Activated T-helper 1 cell treated with anti-CD3 and anti-CD28 coated beads, Interleukin-2, amount 50 U/mL, for 16 hours (primary cell): ENCODE measurements at places on chromosomes 5 and 9.
A peak's percentile ranks its signal among the peaks of the same experiment; 100 is the strongest.

- no peak for DNase-seq
Measured at GRCh38 chr9:124038239-124038638, 26.7 kb downstream of the LHX2 start.

DNA sequence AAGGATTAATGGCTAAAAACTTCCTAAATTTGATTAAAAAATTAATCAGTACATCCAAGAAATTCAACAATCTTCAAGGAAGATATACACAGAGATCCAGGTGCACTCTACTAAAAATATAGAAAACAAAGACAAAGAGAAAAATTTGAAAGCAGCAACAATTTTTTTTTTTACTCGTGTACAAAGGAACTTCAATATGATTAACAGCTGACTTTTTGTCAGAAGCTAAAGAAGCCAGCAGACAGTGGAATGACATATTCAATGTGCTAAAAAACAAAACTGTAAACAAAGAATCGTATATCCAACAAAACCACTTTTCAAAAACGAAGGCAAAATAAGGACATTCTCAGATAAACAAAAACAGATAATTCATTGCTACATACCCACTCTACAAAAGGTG, 234.6 kb downstream of the FSTL4 start:
- DNase-seq = no peak

GRCh38 chr9:99294850-99295461, 72.9 kb downstream of the SEC61B start:
- no peak for DNase-seq

- peak; percentile 62 for DNase-seq
Measured at GRCh38 chr9:35882263-35882848, 12.2 kb upstream of the OR13J1 start.

GRCh38 chr5:138336952-138337684, 948 bp upstream of the FAM53C start:
- no peak for DNase-seq

DNA sequence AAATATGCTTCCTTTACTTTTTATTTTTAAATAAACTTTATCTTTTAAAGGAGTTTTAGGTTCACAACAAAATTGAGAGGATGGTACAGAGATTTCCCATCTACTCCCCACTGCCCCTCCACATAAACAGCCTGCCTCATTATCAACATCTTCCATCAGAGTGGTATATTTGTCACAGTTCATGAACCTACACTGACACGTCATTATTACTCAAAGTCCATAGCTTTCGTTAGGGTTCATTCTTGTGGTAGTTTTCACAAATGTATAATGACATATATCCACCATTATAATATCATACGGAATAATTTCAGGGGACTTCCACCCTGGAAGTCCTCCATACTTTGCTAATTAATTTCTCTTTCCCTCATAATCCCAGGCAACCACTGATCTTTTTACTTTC, 204.9 kb downstream of the SMARCA2 start:
- no peak for DNase-seq

DNA sequence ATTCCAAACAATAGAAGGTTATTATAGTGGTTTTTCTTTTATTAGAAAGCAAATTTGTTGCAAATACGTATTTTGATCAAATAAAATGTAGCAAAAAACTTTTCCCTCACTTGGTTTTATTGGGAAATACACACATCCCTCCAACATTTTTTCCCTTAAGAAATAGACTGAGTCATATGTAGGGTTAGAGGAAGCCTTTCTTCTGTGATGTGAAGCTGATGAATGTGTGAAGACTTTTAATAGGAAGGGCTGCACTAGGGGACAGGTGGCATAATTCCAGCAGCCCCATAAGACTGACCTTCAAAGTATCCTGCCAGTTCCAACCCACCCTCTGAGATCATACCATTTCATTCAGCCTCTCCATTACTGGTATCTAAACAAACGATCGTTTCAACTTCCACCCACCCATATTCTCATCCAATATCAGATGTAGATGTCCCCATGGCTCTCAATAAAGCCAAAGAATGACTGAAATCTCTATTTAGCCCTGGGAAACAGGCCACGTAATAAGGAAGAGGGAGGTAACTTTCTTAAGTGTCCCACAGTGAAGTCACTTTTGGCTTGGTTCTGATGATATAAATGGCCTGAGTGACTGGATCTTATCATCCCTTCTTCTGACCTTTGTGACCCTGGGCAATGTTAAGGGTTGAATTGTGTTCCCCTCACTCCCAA, 64.7 kb upstream of the LPAR1 start:
- DNase-seq = no peak

DNA sequence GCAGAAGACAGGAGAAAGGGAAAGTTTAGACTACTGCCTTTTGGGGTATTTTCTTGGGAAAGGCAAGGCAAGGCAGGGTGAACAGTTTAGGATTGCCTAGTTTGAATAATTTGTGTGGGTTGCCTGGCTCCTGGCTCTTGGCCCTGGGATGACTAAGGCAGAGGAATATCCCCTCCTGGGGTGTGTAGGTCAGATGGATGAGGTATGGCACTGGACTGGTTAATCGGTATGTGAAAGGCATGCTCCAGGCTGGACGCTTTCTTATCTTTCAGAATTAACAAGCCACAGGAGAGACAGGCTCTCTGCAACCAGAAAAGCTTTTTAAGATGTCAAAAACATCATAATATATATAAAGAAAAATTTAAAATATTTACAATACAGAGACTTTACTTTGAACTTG, 58.6 kb downstream of the STARD4 start:
- no peak for DNase-seq

DNA sequence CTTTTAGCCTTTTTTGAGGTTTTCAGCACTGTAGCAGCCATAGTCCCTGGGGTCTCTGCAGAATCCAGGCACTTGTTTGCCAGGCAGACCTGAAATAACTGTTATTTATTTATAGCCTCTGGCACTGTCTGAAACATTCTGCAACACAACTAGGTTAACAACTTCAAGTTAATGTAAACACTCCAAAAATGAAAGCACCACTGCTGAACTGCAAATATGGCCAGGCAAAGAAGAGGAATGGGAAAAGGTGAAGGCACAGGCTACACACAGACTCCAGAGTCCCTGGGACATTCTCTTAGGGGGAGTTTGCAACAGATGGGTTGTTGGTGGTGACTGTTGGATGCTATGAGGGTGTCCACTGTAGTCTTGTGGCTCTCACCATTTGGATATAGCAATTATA, 369.0 kb downstream of the MAT2B start:
- no peak for DNase-seq

DNA sequence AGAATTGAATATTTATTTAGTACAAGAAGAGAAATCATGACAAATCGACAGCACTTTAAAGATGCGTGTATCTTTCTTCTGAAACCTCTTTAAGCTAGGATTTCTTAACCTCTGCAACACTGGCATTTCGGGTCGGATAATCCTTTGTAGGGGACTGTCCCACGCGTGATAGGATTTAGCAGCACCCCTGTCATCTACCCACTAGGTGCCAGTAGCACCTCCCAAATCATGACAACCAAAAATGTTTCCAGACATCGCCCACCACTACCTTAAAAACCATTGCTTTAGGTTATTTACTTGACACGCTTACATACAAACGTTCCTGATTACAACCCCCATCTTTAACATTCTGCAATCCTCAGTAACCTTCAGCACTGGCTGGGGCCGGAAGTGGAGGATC, 223.1 kb downstream of the TRIM32 start:
- DNase-seq = no peak

DNA sequence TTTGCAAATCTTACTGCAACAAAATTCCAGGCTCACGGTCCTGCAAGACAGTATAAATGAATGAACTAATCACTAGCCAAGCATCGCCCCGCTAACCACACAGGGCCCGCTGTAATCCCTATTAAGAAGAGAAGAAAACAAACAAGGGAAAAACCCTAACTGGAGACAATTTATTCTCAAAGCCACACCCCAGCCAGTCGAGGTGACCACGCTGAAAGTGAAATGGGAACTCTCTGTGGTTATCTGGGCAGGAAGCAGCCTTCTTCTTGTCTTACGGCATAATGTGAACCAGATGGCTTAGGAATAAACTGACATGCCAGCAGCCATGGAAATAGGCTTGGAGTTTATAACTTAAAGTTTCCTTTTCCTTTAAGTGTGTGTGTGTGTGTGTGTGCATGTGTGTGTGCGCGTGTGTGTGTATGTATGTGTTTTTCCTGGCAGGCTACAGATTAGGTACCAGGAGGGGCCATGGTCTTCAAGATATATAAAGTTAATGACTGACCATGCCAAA, 120.2 kb downstream of the SEMA6A start:
- no peak for DNase-seq

GRCh38 chr9:122119166-122119521, 26.0 kb upstream of the TTLL11 start:
- DNase-seq = no peak

DNA sequence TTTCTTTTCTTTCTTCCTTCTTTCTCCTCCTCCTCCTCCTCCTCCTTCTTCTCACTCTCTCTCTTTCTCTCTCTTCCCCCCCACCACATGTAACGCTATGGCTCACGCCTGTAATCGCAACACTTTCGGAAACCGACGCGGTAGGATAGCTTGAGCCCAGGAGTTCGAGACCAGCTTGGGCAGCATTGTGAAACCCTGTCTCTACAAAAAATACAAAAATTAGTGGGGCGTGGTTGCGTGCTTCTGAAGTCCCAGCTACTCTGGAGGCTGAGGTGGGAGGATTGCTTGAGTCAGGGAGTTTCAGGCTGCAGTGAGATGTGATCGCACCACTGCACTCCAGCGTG, 736 bp upstream of the GLDC start:
- no peak for DNase-seq

- no peak for DNase-seq
Measured at GRCh38 chr5:8478326-8478725, 609.4 kb downstream of the MTRR start.

DNA sequence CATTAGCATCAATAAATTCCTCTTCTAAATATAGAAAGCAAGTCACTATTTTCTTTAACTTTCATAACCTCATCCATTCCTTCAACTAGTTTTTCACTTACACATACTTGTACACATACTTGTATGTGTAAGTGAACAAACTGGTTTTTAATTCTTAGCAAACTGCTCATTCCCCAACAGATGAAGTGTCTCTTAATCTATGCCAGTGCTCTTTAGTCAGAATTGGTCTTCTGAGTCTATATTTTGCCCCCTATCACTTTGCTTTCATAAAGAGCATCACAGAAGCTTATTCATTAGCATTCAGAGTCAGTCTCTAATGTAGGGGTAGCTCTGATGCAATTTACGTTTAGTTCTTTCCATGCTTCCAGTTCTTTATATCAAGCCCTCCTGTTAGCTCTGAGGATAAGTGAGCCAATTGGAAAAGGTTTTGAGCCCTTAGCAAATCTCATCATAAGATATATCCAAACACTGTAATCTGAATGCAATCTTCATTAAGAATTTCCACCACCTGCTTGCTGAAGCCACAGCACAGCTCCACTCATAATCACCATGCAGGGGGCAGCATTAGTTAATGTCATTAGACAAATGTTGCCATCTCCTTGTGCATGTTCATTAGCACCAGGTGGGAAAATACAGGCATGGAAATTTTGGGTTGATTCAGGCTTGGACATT, 178.5 kb upstream of the SLC24A2 start:
- DNase-seq = no peak

DNA sequence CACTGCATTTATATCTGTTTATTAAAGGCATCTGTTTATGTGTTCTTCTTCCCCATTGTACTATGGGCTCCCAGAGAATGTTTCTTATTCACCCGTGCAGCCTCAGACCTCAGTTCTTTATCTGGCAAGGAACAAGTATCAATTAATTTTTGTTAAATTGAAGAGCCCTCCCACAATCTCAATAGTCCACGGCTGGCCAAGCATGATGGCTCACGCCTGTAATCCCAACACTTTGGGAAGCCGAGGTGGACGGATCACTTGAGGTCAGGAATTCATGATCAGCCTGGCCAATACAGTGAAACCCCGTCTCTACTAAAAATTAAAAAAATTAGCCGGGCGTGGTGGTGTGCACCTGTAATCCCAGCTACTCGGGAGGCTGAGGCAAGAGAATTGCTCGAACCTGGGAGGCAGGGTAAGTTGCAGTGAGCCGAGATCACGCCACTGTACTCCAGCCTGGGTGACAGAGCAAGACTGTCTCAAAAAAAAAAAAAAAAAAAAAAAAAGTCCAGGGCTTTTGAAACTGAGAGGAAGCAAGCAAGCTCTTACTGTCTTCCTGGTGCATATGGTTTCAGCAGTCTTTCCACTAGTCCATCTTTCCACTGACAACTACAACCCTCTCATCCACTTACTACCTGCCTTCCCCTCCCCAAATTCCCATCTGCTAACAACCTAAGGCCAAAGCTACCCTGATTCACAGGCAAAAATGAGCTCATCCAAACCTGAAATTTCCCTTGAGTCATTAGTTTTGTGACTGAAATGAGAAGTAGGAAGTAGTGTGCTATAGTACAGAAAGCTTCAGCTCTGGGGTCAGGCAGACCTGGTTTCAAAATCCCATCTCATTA, 2.3 kb upstream of the HK3 start:
- DNase-seq = no peak

DNA sequence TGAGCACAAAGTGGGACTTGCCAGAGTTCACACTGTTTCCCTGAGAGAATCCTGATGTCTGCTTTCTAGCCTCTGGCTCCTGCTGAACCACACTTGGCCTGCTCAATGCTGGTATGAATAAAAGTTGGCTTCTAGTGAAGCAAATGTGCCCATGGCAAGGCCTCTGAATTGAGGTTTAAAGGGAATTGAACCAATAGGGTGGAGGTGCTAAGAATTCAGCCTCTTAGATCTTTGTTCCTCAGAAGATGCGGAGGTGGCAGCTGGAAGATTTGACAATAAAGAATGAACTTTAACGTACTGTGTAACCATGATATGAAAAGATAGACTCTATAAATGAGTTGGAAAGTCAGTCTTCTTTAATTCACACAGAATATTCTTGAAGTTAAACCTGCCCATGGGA, 57.2 kb downstream of the RASGRF2 start:
- DNase-seq = no peak

GRCh38 chr5:2660315-2660714, 91.2 kb downstream of the IRX2 start:
- DNase-seq = no peak

- DNase-seq = no peak
Measured at GRCh38 chr5:133952729-133953567, 15.5 kb downstream of the C5orf15 start.
